GM13977 (cell line): ENCODE measurements at places on chromosomes 1 and 21.

- no peak for DNase-seq
Observed at GRCh38 chr1:12692967-12693782, 22.7 kb upstream of the AADACL3 start.

- DNase-seq: no peak
Observed at GRCh38 chr21:37153935-37154350, 80.9 kb downstream of the TTC3 start.

DNA sequence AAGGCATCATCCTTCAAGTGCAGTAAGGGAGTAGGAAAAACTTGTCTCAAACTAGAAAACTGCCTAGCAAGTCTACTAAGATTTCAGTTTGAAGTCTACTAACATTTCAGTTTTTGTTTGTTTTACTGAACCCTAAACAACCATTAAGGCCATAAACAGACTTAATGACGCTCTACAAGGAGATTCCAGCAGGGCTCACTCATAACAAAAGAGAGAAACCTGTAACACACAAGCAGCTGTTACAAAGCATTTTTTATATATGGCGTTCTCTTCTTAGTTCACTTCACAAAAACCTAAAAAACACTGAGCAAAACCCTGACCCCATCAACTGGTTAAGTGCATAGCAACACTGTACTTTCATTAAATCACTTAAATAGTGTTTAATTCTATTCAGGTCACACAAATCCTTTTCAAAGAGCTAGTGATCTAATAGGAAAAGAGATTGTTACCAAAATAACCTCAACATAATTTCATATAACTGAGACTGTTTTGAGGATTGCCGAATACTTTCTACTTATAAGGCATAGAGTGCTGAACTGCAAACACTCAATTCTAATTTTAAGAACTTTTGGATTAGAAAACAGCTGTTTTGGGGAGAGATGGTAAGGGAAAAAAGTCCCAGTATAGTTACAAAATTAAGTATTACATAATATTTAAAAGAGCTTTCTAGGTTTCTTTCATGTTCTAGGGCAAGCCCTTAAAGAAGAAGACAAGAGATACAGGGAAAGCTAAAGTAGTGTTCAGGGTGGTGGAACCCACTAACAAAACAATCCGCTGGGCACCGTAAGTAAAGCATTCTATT is 1.4 kb downstream of the B3GALNT2 start:
- peak; percentile 25 for DNase-seq

DNA sequence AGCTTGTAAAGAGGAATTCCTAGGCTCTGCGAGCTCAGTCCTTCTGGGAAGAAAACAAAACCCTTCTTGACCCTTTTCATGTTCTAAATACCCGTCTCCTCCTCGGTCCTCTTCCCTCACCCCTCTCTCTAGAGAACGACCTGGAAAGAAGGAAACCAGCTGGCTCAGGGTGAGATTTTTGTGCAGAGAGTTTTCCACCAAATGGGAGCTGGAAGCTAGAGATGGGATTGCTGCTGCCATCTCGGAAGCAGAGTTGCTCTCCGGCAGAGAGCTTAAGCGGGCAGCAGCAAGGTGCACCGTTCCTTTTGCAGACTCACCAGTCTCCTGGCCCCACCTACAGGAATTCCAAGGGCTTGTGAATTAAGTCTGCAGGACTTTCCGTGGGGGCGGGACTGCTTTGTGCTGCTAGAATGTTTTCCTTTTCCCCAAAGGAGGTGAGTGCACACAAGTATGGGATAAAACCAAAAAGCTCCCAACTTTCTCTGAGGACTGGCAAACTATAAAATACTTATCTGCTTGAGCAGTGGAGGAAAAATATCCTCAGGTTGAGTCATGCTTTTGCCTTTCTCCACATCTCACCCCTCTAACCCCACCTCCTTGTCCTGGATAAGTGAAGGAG is 29.1 kb upstream of the KIAA0040 start:
- DNase-seq: no peak

GRCh38 chr1:218686258-218686657 is 341.1 kb downstream of the TGFB2 start:
- DNase-seq: no peak

DNA sequence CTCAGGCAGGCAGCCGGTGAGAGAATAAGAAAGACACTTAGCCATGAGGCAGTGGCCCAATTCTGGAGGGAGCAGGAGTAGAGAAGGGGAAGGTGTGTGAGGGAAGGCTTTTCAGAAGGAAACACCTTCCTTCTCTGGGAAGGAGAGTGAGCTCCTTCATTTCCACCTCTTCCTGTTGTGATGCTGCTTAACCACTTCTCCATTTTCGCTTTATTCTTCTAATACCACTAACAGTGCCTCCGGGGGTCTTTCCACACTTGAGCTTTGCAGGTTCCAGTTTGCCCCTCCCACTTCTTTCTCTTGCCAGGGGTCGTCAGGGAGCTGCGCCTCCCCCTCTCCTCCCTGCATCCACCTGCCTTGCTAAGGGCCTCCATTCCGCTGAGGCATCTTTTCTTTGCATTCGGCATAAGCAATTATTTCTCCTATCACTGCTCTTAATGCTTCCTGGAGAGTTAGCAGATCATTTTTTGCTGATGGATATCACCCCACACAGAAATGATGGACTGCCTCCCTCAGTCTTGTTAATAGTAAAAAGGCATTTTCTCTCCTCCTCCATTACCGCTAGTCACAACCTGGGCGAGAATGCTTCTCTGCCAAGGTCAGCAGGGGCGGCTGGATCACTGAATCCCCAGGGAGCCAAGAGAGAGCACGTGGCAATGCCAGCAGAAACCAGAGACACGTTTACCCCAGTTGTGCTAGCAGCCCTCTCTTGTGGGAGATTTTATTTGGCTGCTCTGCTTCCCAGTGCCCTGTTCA is 74.8 kb downstream of the ELAVL4 start:
- no peak for DNase-seq

- DNase-seq: peak; percentile 25
Observed at GRCh38 chr1:220219865-220220698, 52.2 kb downstream of the RAB3GAP2 start.

DNA sequence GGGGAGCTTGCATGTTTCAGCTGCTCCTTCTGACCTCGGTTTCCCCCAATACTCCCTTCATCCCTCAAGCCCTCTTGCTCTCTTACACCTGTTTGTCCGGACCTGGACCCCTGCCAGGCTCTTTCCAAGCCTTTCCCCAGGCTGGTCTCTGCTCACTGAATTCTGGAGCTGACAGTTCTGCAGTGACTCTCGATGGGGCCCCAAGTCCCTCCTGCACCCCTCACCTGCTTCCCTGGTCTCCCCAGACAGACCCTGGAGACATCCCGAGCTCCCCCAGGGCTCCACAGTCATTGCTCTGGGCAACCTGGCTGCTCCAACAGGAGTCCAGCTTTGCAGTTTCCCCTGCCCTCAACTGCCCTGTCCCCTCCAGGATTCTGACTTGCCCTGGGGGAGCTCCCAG is 198.6 kb downstream of the GRIK3 start:
- no peak for DNase-seq

GRCh38 chr1:66644331-66644730 is 107.9 kb upstream of the DYNLT5 start:
- DNase-seq: no peak

GRCh38 chr1:161810780-161811179 is 44.7 kb downstream of the ATF6 start:
- no peak for DNase-seq

GRCh38 chr1:66137235-66137634 is 344.5 kb downstream of the PDE4B start:
- DNase-seq: no peak

GRCh38 chr1:225691377-225691776 is 38.5 kb upstream of the ENAH start:
- no peak for DNase-seq

- DNase-seq: no peak
Observed at GRCh38 chr1:205436776-205437410, 15.0 kb upstream of the LEMD1 start.

- peak; percentile 96 for DNase-seq
Observed at GRCh38 chr1:149899460-149900284, at the start of gene BOLA1. Gene BOLA1 (plus strand): TSS chr1:149899568. CDS start chr1:149900060, 492 bp downstream.

DNA sequence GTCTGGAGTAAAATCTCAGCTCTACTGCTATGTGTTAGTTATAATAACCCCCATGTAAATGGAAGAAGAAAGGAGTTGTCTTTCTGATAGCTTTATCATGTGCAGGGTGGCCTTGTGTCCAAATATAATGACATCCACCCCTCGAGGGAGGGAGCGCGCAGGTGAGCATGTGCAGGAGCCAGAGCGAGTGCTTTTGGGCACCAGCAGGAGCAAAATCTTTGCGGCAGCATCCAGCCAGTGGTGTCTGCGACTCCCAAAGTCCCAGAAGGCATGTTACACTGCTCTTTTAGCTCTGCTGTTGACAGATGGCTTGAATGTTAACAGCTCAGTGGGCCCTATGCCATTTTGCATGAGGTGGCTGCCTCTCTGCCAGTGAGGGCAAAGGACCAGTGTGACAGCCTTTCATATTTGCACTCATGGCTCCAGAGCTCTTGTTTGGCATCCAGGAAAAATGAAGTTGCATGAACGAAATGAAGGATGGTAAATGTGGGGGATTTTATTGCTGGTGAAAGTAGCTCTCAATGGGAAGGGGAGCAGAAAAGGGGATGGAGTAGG is 146.7 kb downstream of the HMCN1 start:
- no peak for DNase-seq

DNA sequence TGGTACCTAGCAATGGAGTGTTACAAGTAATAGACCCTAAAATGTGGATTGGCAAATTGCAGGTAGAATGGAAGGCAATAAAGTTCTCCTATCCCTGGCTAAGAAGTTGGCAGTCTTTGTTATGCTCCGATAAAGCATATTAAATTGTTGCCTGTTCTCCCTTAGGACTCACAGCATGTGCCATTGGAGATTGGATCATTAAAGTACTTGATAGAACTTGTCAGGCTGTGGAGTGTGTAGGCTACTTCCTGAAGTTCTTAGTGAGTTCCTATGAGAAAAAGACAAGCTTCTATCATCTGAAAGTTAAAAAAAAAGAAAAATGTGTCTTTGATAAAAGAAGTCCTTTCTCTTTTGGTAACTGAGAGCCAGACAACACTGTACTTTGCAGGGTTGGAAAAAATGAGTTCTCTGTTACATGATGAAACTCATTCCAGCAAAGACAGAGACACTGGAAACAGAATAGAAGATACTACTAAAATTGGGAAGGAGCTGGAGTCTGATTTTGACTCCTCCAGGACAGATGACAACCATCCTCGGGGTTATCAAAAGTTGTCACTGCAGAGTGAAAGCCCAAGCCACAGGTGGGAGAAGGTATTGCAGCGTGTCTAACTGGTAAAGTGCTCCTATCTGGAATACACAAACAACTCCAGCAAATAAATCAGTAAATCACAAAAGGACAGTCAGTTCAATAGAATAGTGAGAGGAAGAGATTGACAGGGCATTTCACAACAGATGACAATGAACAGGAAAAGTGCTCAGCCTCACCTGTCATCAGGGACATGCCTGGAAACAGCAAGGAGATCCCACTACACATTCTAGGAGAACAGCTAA is 87.5 kb upstream of the WDR26 start:
- no peak for DNase-seq

DNA sequence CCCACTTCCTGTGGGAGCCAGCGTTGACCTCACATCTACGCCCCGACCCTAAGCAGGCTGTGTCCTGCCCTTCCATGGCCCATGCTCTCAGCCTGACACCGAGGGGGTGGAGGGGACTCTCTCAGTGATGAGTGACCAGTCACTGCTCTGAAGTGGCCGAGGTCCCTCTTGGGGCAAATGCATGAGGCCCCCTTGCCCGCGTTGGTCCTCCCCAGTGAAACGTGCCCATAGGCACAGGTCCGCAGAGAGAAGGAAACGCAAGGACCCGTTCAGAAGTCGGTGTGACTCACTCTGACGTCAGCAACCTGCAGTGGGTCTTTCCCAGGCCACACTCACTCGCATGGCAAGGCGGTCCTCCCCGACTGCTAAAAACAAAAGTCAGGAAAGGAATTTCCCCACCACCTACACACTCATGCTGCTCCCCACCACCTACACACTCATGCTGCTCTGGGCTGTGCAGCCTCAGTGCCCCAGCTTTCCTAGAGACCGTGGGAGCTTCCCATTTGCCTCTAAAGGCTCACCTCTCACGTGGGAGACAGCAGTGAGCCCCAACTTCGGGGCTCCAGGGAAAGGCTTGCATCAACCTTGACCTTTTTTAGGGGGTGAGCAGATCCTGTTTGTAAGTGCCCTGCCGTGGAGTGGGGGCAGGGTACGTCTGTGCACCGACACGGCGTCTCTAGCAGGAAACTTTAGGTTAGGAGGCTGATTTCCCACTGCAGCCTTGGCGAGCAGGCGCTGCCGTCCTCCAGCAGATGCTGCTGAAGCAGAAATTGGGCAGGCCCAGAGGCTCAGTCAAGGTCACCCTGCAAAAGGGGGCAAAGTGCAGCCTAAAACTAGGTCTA is 11.4 kb downstream of the UBASH3A start:
- peak; percentile 88 for DNase-seq

DNA sequence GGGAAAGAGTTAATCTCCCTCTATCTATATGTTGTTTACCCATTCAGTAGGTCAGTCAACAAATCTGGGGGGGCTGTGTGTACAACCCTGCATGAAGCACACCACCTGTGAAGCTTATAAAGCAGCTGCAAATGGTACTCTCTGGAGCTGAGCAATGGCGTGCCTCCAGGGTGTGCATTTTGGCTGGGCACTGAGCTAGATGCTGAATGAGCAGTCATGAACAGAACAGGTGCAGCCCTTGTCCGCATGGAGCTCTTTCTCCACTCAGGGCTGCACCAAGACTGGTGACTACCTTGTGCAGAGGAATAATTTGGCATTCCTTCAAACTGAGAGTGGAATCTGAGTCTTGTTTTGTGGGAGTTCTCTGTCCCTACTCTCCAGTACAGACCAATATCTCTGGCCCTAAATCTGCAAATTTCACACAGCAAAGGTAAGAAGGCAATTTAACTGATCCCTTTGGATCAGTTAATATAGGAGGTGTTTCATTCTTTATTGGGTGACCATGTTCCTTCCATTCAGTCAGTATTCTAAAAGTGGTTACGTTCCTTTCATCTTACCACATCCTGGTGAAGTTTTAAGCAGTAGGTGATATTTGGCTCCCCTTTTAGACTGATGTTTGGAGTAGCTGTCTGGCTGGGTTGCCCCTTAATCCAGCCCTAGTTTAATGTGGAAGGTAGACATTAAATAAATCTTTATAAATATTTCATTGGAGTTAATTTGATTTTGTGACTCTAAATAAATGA is 76.0 kb downstream of the GPR88 start:
- no peak for DNase-seq
